ENCODE measurements at places on chromosomes 11 and 22.

DNA sequence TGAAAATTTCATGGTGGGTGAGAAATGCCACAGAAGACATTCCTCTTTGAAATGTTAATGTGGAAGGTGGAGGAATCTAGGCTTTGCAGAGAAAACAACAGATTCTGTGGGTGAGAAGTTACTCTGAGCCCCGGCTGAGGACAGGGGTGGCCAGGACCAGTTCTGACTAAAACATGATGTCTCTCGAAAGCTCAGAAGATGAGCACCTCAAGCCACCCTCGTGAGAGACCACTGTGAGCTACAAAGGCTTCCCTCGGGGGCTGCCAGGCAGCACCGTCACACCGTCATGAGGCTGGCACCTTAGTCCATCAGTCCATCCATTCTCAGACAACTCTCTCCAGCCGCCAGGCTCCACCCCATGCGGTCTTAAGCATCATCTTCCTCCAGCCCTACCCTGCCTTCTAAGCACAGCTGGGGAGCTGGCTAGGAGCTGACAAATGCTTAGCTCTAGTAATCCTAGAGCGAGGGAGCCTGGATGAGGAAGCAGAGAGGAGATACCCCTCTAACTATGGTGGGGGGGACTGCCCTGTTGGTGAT lies 360.5 kb downstream of the SHANK2 start:
- H3K4me1 ChIP-seq = no peaks in the 10 kb centered on the region
- H3K27me3 ChIP-seq = peaks cover 4% of the 10 kb centered on the region
- no peaks in the 10 kb centered on the region for H3K36me3 ChIP-seq
- no peak for DNase-seq
- H3K4me3 ChIP-seq = no peak overlapping the region

DNA sequence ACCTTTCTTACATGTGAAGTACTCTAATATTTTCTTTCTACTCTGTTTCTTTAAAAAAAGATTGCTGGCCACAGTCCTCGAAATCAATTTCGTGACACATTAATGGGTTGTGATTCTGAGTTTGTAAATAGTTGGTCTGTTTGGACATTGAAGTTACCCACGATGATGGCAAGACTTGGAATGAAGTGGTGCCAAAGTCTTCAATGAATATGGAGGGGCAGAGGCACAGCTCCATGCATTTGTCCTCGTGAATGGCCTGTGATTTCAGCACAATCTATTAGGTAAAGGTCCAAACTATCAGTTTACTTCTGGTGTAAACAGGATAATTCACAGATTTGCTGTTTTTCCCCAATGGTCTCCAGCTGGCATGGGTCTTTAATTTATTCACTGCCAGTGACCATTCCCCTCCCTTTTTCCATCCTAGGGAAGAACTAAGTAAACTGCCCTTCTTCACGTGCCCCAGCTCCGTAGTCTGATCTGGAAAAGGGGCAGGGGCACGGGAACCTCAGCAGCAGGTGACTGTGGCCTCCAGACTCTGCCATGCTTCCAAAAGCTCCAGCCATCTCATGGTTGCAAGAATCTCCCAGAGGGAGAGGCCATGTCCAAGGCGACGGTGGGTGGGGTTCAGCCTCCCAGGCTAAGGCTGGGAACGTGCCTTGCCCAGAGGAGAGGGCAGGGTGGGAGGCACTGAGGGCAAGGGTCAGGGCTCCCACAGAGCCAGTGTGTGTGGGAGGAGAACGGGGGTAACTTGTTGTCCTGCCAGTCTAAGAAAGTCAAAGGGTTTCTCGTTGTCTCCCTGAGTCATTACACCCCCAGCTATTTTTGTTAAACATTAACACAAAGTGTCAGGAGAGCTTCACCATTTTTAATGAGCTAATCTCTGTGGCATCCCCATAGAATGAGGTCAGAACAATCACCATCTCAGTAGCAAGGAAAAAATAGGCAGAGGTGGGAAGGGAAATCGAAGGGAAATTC lies 16.9 kb upstream of the PEX26 start:
- no peaks in the 10 kb centered on the region for H3K36me3 ChIP-seq
- H3K27me3 ChIP-seq = peaks cover 23% of the 10 kb centered on the region
- DNase-seq = no peak
- H3K4me3 ChIP-seq = no peak overlapping the region

DNA sequence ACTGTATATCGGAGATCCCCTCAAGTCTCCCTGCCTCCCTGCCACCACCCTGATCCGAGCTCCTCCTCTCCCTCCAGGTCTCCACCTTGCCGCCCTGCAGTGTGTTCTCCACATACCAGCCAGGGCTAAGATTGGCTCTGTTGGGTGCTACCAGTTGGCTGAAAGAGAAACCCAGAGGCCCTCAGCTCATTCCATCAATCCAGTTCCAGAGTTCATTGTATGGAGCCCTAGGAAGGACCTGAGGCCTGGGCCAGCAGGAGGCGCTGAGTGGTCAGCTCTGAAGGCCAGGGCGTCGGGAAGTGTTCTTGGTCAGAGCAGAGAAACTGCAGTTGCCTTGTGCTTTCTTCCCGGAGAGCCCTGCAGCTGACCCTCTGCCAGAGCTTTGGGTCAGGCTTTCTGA lies 2.2 kb upstream of the TOP3B start:
- H3K27ac ChIP-seq = no peak overlapping the region
- no peaks in the 10 kb centered on the region for H3K36me3 ChIP-seq
- DNase-seq = peak; percentile 21
- H3K4me1 ChIP-seq = peaks cover 22% of the 10 kb centered on the region
- H3K4me3 ChIP-seq = no peak overlapping the region

GRCh38 chr22:46195487-46196165 lies 45.3 kb downstream of the PPARA start:
- no peak for DNase-seq
- peaks cover 10% of the 10 kb centered on the region for H3K36me3 ChIP-seq
- no peaks in the 10 kb centered on the region for H3K27me3 ChIP-seq
- no peaks in the 10 kb centered on the region for H3K4me1 ChIP-seq
- no peak overlapping the region for H3K4me3 ChIP-seq
- H3K27ac ChIP-seq = no peak overlapping the region

- DNase-seq = no peak
- no peaks in the 10 kb centered on the region for H3K36me3 ChIP-seq
These were observed 44.9 kb upstream of the ARFGAP3 start for GRCh38 chr22:42901790-42902508.

- no peak for DNase-seq
- H3K4me3 ChIP-seq = no peak overlapping the region
- no peaks in the 10 kb centered on the region for H3K36me3 ChIP-seq
- H3K27ac ChIP-seq = no peak overlapping the region
- no peaks in the 10 kb centered on the region for H3K27me3 ChIP-seq
These were observed 255.3 kb upstream of the MTNR1B start for GRCh38 chr11:92714111-92714510.

GRCh38 chr11:118819334-118820024 lies 28.5 kb upstream of the DDX6 start:
- H3K27ac ChIP-seq = no peak overlapping the region
- H3K27me3 ChIP-seq = no peaks in the 10 kb centered on the region
- no peaks in the 10 kb centered on the region for H3K36me3 ChIP-seq
- no peak overlapping the region for H3K4me3 ChIP-seq
- H3K4me1 ChIP-seq = peaks cover 19% of the 10 kb centered on the region

GRCh38 chr11:119650251-119650650 lies 78.7 kb downstream of the NECTIN1 start:
- H3K27me3 ChIP-seq = no peaks in the 10 kb centered on the region
- H3K27ac ChIP-seq = no peak overlapping the region
- H3K36me3 ChIP-seq = no peaks in the 10 kb centered on the region
- no peak for DNase-seq

DNA sequence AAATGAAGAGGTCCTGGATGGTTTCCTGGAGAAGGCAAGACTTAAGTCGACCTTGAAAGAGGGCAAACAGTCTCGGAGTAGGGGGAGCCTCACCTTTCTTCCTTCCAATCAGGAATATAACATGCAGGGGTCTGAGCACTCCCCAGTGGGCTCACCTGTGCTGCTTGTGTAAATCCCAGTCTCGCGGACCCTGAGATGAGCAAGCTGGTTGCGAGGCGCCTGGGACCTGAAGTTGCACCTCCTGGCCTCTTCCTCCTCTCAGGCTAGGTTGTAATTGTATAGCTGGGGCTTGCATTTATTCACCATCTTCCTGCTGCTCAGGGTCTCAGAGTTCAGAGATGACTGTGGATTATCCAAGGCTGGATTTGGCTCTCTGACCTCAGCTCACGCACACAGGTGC lies 7.5 kb upstream of the WBP2NL start:
- no peaks in the 10 kb centered on the region for H3K36me3 ChIP-seq
- no peaks in the 10 kb centered on the region for H3K4me1 ChIP-seq
- no peak overlapping the region for H3K27ac ChIP-seq
- no peak overlapping the region for H3K4me3 ChIP-seq
- H3K27me3 ChIP-seq = no peaks in the 10 kb centered on the region

DNA sequence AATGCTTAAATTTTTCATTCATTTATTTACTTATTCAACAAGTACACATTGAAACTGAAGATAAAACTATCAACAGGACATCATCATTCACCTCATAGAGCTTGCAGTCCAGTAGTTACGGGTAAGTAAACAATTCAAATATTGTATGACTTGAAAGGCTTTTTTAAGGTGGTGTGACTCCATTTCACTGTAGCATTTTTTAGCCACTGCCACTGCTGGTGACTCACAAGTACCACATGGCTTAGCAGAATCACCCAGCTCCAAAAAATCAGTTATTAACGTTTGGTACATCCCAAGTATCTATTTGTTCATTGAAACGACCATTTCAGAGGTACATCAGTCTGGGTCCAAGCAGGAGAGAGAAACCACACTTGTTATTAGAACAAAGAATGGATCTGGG lies 427.9 kb upstream of the DDI1 start:
- H3K27ac ChIP-seq = no peak overlapping the region
- H3K27me3 ChIP-seq = peaks cover 4% of the 10 kb centered on the region
- H3K4me3 ChIP-seq = no peak overlapping the region
- no peaks in the 10 kb centered on the region for H3K4me1 ChIP-seq
- H3K36me3 ChIP-seq = no peaks in the 10 kb centered on the region

DNA sequence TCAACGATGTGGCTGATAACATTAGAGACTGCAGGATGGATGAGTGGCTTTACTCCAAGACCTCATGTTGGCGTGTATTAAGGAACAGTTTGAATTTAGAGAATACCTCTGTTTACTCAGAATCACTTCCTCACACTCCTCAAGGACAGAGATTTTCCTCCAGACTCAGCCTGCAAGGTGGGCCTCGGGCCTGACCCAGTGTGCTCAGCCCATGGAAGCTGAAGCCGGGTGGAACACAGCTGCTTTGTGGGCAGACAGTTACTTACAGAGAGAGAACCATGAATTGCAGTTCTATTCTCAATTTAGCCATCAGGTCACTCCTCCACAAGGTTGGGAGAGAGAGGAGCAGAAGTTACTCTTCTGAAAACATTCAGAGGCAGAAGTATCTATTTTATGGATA lies 135.8 kb downstream of the SNX19 start:
- H3K27me3 ChIP-seq = peaks cover 2% of the 10 kb centered on the region
- no peak for DNase-seq
- H3K4me1 ChIP-seq = no peaks in the 10 kb centered on the region

- peaks cover 16% of the 10 kb centered on the region for H3K27me3 ChIP-seq
- H3K4me3 ChIP-seq = no peak overlapping the region
- no peaks in the 10 kb centered on the region for H3K4me1 ChIP-seq
These were observed 138.5 kb upstream of the NCAM1 start for GRCh38 chr11:112822478-112823274.

GRCh38 chr22:39498802-39499201 lies 3.3 kb upstream of the MIEF1 start:
- H3K36me3 ChIP-seq = peaks cover 10% of the 10 kb centered on the region
- H3K27me3 ChIP-seq = no peaks in the 10 kb centered on the region

DNA sequence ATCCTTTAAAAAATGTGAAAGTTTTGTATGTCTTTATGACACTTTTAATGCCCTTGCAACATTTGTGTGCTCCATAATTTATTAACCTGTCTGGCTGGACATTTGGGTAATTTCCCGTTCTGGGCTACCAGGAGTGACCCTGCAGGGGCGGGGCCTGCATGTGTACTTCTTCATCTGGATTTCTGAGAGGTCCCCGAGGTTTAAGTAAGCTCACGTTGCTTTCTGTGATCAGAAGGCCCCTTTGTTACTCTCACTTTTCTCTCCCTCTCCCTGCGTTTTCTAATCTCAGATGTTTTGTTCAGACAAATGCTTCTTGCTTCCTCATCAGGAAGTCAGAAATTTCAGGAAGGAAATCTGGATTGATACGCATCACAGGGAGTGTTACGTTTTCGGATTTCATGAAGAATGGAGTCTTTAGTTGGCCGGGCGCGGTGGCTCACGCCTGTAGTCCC lies 78.9 kb upstream of the CRYBB3 start:
- no peak overlapping the region for H3K4me3 ChIP-seq
- no peak overlapping the region for H3K27ac ChIP-seq
- DNase-seq = no peak
- no peaks in the 10 kb centered on the region for H3K4me1 ChIP-seq
- no peaks in the 10 kb centered on the region for H3K27me3 ChIP-seq
- H3K36me3 ChIP-seq = peaks cover 1% of the 10 kb centered on the region

DNA sequence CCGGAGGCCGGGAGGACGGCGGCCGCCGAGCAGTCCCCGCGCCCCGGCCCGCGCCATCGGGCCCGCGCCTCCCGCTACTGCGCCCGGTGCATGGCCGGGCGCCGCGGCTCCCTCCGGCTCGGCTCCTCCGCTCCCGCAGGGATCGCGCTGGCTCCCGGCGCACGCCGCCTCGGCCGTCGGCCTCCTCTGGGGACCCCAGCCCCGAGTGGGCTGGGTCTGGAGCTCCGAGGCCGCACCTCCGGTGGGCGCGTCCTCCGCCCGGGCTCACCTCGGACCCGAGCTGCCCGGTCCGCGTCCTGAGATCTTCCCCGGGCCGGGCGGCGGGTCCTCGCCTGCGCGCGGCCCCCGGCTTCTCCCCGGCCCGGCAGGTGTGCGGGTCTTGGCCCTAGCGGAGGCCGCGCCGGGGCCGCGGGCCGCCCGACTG lies 251 bp downstream of the SHISA8 start:
- H3K4me3 ChIP-seq = no peak overlapping the region
- no peak overlapping the region for H3K27ac ChIP-seq
- H3K4me1 ChIP-seq = peaks cover 28% of the 10 kb centered on the region
- no peak for DNase-seq

Measured in activated CD4-positive, alpha-beta memory T cell treated with anti-CD3 and anti-CD28 coated beads for 36 hours (primary cell).